RCC 7860 (cell line): ENCODE measurements at places on chromosomes 12 and 14.

DNA sequence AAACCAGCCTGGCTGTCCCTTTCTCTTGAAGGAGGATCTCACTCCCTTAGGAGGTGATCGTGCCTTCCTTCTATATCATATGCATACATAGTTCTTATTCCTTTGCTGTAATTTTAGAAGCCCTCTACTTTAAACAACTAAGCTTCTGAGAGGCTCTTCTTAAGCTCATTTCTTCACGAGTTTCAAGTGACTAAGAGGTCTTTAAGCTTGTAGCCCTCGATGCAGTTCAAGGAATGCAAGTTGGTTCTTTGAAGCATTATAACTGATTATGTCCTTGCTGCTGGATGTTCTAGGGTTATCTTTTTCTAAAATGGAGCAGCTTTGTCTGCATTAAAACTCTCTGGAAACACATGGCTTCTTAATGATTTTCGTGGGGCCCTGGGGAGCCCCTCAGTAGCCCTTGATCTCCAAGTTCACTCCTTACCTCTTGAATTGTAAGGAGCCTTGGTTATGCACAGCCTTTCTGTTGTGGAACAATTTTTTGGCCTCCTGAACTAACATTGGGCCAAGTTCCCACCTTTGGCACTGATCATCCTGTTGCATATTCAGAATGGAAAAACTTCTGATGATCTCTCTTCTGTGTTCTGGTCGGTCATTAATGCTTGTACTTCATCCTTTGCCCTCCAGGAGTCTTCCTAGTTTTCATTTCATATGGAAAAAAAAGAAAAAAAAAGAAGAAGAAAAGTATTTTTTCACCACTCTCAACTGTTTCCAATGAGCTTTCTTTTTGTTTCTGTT lies 12.6 kb downstream of the RASSF8 start:
- no peak for DNase-seq

- DNase-seq: no peak
Measured at GRCh38 chr14:69953266-69953915, 74.2 kb downstream of the SMOC1 start.

DNA sequence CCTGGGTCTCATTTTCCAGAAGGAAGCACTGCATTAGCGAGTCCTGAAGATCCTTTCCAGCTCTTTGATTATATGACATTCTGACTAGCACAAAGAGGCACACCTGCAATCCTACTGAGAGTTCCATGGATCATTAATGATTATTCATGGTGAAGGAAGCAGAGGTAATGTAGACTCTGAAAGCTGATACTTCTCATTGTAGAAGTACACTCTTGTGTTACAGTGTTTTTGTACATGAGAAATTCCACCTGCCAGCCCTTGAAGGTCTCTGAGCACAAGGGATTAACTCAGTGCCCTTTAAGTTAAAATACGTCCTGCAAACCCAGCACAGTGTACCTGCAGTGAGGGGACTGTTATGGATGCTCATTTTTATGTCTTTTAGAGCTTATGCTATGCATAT lies 558.8 kb upstream of the FBXO33 start:
- no peak for DNase-seq

DNA sequence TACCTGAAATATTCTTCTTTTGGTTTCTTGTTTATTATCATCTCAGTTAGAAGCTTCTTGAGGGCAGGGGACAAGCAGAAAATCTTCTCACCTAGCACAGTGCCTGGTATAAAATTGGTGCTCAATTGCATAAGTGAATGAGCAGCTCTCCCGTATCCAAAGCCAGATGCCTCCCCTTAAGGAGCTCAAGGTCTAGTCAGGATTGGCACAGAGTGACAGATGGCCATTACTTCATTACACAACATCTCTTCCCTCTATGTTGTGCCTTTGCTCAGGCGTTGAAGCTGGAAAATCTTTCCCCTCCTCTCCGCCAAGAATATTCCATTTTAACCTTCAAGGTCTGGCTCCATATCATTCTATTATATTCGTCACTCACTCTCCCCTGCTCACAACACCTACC lies 3.6 kb downstream of the SLC4A8 start:
- DNase-seq: no peak

- DNase-seq: no peak
Measured at GRCh38 chr12:25101092-25101445, 93.9 kb downstream of the DNAI7 start.

DNA sequence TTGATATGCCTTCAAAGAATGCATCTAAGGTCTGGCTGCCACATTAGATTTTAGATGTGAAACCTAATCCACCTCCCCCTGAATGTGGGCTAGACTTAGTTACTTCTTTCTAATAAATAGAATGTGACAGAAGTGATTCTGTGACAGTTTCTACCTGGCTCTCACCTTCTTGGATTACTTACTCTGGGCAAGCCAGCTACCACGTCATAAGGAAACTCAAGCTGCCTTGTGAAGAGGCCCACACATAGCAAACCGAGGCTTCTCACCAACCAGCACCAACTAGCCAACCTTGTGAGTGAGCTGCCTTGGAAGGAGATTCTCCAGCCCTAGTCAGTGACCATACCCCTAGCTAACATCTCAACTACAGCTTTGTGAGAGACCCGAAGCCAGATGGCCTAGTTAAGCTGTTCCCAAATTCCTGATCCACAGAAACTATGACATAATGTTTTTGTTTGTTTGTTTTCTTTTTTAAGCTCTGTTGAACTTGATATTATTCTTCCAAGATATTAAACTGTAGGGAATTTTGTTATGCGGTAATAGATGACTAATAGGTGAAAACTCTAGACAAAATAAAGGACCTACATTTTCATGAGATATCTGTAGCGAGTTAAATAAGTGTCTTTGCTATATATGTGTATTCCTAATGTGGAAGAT lies 6.2 kb downstream of the GPR19 start:
- no peak for DNase-seq

DNA sequence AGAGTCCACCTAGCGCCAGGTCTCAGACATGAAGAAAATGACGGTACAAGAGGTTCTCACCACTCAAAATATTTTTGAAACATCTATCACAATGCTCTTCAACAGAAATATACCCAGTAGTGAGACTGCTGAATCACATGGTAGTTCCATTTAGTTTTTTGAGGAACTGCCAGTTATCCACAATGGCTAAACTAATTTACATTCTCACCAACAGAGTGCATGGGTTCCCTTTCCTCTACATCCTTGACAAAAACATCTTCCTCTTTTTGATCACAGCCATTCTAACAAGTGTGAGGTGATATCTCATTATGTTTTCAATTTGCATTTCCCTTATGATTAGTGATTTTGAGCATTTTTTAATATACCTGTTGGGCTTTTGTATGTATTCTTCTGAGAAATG lies 5.7 kb upstream of the GPR65 start:
- no peak for DNase-seq

GRCh38 chr14:51951656-51952055 lies 37.7 kb upstream of the RTRAF start:
- DNase-seq: no peak

DNA sequence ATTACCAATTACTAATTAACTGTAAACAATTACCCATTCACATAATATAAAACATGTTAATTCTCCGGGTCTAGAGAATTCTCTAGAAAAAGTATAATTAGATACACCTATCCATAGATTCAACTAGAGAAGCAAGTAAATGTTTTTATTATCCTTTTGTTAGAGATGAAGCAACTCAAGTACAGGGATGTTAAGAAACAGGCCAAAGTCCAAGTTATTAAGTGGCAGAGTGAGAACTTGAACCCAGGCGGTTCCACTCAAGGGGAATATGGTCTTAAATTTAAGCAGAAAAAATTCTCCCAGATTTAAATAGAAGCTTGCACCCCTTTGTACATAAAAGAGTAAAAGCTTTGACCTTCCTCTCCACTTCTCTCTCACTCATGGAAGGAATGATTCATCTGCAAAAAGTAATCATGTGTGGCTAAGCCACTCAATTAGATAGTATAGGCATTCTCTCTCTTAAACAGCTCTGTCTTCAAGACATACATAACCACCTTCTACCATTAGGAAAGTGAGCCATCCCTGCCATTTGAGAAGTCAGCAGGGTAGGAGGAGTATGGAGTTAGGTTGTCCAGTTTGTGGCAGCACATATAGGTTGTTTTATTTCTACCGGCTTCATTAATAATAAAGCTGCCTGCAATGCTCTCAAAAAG lies 34.1 kb downstream of the ERGIC2 start:
- DNase-seq: no peak

DNA sequence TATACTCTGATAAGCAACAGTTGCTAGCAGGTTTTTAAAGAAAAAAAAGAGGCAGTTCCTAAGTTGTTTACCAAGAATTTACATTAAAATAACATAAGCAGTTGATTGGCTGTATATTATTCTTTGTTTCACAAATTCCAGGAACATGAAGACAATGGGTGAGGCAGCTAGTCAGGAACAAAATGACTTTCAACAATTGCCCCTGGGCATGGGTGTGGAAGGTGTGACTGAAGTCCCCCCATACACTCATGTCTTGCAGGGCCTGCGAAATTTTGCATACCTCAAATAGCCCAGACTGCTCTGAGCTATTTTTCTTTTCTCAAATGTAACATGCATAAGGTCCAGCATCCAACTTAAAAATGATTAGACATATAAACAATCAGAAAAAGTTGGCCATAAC lies 267.2 kb upstream of the DIO3 start:
- DNase-seq: no peak

GRCh38 chr12:98446060-98446459 lies 69.3 kb upstream of the TMPO start:
- no peak for DNase-seq

DNA sequence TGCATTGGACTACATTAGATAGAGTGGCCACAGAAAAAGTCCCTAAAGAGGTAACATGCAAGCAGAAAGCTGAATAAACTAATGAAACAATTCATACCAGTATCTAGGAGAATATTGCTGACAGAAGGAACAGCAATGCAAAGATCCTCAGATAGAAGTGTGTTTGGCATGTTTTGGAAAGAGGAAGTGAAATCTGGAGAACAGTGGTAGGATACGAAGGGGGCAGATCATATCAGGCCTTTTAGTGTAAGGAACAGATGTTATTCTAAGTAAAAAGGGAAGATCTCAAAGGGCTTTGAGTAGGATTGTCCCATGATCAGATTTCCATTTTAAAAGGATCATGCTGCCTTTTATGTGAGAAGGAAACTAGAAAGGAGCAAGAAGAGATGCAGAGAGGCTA lies 342.9 kb downstream of the PAWR start:
- no peak for DNase-seq

DNA sequence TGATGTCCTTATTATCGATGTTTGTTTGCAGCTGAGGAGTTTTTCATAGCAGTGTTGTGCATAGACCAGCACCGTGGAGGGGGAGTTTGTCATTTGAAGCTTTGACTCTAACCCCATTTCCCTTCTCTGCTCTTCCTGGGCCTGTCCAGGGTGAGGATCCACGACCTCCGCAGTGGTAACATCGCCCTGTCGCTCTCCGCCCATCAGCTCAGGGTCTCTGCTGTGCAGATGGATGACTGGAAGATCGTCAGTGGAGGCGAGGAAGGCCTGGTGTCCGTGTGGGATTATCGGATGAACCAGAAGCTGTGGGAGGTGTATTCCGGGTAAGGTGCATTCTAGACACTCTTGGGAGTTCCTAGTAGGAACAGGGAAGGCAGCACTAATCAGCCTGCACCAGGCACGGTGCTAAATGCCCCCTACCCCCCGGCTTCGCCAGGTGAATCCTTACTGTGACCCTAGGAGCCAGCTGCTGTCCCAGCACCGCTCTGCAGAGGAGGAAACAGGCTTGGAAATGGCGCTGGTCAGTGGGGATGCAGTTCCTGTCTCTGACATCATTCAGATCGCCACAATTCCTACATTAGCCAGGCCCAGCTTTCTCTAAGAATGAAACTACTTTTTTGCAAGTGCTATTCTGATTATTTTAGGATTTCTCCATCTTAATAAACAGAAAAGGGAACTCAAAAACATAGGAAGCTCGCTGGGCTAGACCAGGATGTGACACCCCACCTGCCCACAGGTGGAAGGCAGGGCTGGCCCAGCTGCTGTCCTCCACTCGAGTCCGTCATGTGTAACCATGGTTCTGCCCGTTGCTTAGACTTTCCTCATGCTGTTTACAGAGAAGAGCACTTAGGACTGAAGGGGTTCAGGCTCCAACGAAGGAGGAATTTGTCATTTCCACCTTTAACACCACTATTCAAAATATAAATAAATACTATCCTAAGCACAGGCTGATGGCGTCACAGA lies 74.9 kb downstream of the TESC start:
- DNase-seq: no peak

DNA sequence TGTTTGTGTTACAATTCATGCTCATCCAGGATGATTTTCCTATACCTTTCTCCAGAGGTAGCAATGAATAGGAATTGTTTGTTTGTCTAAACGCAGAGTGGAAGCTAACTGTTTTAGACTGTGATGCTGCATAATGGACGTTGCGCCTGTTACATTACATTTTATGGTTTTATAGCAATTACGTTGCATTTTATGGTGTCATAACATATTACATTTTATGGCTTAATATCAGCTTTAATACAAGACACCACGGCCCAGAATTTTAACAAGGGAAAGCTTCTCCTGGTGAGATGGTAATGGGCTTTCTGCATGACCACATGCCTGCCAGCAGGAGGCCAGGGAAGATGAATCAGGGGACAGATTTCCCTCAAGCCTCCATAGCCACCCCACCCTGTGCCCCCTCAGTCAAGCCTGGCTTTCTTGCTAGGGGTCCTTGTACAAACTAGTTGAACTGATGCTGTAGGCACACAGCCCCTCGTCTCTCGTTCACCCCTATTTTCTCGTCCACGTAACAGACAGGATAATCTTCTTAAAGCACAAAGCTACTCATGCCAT lies 56.5 kb downstream of the HSPB8 start:
- DNase-seq: no peak

DNA sequence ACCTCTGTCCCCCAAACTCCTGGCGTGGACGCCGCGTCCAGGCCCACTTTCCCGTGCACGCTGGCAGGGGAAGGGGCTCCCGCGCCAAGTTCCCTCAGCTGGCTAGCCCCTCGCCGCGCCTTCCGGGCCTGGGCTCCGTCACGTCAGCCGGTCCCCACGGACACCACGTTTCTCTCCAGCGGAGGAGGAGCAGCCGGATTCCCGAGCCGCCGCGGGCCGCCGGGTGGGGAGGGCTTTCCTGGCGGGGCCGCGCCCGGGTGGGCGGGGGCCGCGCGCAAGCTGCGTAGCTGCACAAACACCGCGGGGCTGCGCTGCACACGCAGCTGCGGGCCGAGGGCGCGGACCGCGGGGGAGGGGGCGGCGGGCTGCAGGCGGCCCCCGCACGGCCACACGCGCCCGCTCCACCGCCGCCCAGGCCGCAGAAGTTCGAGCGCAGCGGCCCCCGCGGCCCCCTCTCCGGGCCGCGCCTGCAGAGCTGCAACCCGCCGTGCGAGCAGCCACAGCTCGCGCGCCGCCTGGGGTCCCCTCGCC lies 45.1 kb upstream of the PNMA1 start:
- DNase-seq: no peak

DNA sequence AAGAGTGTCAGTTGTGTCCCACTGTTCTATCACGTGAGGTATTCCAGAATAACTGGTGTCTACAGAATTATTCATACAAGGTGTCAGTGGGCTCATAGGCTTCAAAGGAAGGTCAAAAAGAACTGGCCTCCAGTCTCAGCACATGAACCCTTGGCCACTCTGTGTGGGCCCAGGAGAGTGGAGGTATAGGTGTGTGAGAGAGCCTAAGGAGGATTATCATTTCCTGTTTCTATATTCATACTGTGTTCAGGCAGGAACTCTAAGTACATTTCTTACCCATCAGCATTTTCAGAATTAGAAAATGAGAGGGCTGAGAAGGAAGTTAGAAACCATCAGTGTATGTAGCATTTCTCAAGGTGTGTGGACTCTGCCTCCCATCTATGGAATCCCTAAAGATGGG lies 87.0 kb downstream of the BTG1 start:
- DNase-seq: no peak

- DNase-seq: no peak
Measured at GRCh38 chr12:41956353-41956752, 188.3 kb downstream of the GXYLT1 start.
